Effector memory CD8-positive, alpha-beta T cell (primary cell): ENCODE measurements at places on chromosomes 3 and 15.

GRCh38 chr3:157166561-157166960, 6.6 kb upstream of the CCNL1 start:
- peaks cover 4% of the 10 kb centered on the region for H3K36me3 ChIP-seq
- no peak overlapping the region for H3K4me3 ChIP-seq
- DNase-seq, result no peak
- H3K4me1 ChIP-seq, result no peaks in the 10 kb centered on the region
- no peaks in the 10 kb centered on the region for H3K27me3 ChIP-seq

GRCh38 chr3:37635251-37635650, 226.4 kb upstream of the CTDSPL start:
- H3K27me3 ChIP-seq, result peaks cover 28% of the 10 kb centered on the region
- H3K4me1 ChIP-seq, result no peaks in the 10 kb centered on the region
- no peaks in the 10 kb centered on the region for H3K36me3 ChIP-seq
- no peak for DNase-seq
- no peak overlapping the region for H3K4me3 ChIP-seq

DNA sequence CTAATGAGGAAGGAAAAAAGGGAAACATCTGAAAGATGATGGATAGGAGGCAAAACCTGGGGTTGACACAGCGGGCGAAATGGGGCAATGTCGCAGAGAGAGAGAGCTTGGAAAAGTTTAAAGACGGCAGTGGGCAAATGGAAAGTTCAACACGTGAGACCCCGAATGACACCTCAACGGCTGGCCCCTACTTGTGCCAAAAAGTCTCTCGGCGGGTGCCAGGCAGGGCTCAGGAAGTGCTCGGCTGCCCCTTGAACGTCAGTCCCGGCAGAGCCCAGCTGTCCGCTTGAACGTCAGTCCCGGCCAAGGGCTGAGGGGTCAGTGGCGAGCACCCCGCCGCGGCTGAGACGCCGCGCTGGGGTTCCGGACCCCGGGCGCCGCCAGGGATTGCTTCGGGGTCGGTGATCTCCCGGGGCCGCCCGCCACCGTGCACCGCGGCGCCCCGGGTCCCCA, 658 bp downstream of the EOGT start:
- no peaks in the 10 kb centered on the region for H3K27me3 ChIP-seq
- H3K4me3 ChIP-seq, result peak overlapping the region; percentile 80
- H3K4me1 ChIP-seq, result peaks cover 48% of the 10 kb centered on the region
- H3K36me3 ChIP-seq, result peaks cover 8% of the 10 kb centered on the region

DNA sequence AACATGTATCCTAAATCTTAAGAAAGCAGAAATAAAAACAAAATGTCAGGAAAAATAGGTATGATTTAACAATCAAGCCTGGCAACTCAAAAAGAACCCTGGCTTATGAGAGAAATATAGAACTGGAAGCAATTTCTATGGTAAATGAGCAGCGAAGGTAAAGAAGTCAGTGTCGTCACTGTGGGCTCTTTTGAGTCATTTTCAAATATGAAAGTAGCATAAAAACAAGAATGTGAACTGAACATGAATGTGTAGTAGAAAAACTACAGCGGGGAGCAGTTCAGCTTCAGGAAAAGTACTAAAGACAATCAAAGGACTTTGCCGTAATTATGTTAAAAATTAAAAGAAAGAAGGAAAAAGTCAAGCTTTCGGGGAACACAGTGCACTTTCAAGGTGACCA, 17.5 kb downstream of the LSG1 start:
- H3K4me3 ChIP-seq, result no peak overlapping the region
- H3K27ac ChIP-seq, result peak overlapping the region; percentile 39
- peaks cover 19% of the 10 kb centered on the region for H3K4me1 ChIP-seq
- no peaks in the 10 kb centered on the region for H3K27me3 ChIP-seq
- H3K36me3 ChIP-seq, result peaks cover 73% of the 10 kb centered on the region

GRCh38 chr15:29434280-29434679, 164.7 kb upstream of the NSMCE3 start:
- H3K4me1 ChIP-seq, result no peaks in the 10 kb centered on the region
- no peak for DNase-seq
- H3K27ac ChIP-seq, result no peak overlapping the region
- H3K4me3 ChIP-seq, result no peak overlapping the region
- peaks cover 31% of the 10 kb centered on the region for H3K27me3 ChIP-seq
- no peaks in the 10 kb centered on the region for H3K36me3 ChIP-seq
